Glomerular endothelial cell (primary cell): ENCODE measurements at places on chromosomes 1 and 21. TPM values are rescaled to one million over a fixed set of nuclear protein-coding genes. Genes with fewer than 3 reads are reported as not detected.

DNA sequence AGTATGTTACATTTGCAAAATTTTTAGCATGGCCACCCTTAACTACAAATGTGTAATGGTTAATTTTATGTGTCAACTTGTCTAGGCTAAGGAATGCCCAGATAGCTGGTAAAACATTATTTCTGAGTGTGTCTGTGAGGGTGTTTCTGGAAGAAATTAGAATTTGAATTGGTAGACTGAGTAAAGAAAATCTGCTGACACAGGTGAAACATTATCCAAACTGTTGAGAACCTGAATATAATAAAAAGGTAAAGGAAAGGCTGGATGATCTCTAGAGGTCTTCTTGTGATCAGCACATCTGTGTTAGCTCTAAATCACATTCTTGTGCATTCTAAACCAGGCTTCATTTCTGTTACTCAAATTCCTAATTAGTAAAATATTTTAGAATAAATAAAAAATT, 100.8 kb downstream of the UCHL5 start:
- no peak for DNase-seq

DNA sequence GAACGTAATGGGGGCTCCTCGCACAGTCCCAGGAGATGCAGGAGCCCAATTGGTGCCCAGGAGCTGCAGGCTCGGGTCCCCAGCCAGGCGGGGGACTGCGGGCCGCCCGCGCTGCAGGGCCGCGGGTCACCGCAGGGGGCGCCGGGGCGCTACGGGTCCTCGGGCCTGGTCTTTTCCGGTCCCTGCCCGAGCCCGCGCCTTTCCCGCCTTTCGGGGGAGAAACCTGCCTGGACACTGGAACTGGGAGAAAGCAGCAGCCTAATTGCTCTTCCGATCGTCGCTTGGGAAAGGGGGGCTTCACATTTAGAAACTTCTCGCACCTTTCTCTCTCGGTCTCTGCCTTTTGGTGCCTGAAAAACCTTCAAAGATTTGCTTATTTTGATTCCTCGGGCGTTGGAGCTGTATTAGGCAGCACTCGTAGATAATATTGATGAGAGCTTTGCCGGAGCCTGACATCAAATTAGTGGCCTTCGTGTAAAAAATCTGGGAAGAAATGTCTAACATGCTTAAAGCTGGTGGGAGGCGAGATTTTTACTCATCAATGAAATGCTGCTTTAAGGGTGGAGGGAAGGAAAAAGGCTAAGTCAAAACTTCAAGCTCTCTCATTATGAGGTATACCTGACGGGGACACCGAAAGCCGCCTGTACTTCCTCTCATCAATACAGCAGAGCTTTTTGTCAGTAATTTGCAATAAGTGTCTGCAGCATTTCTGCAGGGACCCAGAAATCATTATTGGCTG, 12.6 kb upstream of the BARHL2 start:
- DNase-seq = no peak

DNA sequence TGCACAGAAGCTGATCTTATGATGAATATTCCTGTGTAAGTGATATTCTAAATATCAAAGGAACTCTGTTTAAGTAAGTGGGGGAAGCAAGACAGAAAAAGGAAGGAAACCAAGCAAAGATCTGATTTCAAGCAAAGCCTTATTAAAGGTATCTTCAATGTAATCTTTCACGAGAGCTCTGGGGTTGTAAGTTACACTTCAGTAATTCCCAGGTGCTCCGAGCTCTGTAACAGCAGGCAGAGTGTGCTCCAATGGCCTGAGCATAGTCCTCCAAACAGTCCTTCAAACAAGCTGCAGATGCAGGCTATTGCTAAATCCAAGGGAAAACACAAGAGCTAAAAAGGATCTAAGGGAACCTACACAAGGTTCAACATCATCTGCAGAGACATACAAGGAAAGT, 949.7 kb upstream of the TMPRSS15 start:
- DNase-seq = no peak

- DNase-seq = no peak
These were observed 481.4 kb upstream of the CAMK1G start for GRCh38 chr1:209102120-209102519.

GRCh38 chr1:14017531-14017961, 317.6 kb downstream of the PRDM2 start:
- no peak for DNase-seq

SPATA1 gene
- total RNA-seq = 7.2 TPM in 1 of 2 replicates, not detected in the other
